ENCODE measurements at places on chromosomes 1 and 21.

GRCh38 chr1:215923129-215923824 lies 356.2 kb downstream of the KCTD3 start:
- DNase-seq: no peak

GRCh38 chr1:200048244-200048643 lies 20.7 kb downstream of the NR5A2 start:
- no peak for DNase-seq

- no peak for DNase-seq
These were observed 2.7 kb upstream of the FMO1 start for GRCh38 chr1:171245458-171246064.

GRCh38 chr1:91830242-91831131 lies 55.5 kb downstream of the TGFBR3 start:
- no peak for DNase-seq

GRCh38 chr1:109770331-109771095 lies 6.8 kb upstream of the EPS8L3 start:
- DNase-seq: no peak

- DNase-seq: no peak
These were observed 9.2 kb upstream of the NGF start for GRCh38 chr1:115347282-115347681.

GRCh38 chr1:36773827-36774541 lies 260.3 kb downstream of the GRIK3 start:
- DNase-seq: no peak

GRCh38 chr1:234072793-234073192 lies 168.3 kb downstream of the SLC35F3 start:
- no peak for DNase-seq

DNA sequence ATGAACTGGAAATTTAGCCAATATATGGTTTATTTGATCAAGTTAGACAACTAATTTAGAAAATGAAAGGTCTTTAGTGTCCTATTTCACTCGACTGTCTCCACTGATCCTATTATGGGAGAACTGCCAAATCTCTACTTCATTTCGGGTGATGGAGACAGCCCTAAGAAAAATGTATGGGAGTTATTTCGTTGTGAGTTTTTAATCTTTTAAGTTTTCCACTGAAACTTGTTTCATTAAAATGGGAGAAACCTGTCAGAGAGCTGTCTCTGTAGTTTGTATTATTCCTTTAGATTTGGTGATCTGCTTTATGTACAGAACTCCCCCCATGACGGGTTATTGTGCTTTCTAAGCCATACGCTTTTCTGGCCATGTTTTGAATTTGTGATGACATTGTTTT lies 899.7 kb downstream of the ADGRL2 start:
- DNase-seq: no peak

DNA sequence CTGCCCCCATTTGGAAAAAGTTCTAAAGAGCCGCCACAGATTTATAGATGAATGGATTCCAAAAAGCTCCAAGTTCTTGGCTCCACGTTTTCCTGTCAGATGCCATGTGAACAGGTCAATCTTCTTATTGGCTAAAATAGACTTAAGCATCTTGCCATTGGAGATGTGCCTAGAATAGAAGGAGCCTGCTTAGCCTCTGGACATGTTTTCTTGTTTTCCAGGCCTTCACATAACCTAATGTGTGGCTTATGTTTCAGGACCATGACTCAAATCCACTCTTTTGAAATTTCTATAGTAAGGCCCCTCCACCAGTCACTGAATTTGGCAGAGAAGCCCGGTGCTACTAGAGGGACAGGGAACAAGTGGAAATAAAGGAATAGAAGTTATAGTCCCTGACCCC lies 31.5 kb downstream of the PHC2 start:
- no peak for DNase-seq

GRCh38 chr21:42925114-42925926 lies at the start of gene ERVH48-1:
Gene ERVH48-1, minus strand, starts transcription at chr21:42925630. Its CDS starts 6,624 bp downstream, at chr21:42919006.
- DNase-seq: no peak

- DNase-seq: no peak
These were observed 131.3 kb downstream of the RGS7 start for GRCh38 chr1:241225741-241226140.

DNA sequence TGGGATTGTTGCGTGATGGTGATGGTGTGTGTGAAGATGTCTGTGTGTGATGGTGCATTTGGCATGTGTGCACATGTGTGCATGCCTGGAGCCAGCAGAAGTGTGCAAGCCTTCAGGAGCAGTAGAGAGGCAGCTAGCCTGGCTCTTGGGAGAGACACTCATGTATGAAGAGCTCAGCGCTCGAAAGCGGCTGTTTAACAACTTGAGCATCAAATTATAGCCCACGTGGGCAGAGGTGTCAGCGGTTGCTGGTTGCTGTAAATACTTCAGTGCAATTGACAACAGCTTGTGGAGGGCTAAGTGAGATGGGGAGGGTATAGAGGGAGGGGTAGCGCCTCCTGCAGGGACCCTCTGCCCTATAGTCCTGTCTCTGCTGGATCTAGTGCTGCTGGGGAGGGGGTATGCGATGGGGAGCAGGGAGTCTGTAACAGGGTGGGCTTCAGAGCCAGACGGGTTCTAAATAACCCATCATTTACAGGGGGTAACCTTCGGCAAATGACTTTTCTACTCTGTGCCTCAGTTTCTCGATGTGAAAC lies 21.5 kb downstream of the FOXD2 start:
- DNase-seq: no peak

DNA sequence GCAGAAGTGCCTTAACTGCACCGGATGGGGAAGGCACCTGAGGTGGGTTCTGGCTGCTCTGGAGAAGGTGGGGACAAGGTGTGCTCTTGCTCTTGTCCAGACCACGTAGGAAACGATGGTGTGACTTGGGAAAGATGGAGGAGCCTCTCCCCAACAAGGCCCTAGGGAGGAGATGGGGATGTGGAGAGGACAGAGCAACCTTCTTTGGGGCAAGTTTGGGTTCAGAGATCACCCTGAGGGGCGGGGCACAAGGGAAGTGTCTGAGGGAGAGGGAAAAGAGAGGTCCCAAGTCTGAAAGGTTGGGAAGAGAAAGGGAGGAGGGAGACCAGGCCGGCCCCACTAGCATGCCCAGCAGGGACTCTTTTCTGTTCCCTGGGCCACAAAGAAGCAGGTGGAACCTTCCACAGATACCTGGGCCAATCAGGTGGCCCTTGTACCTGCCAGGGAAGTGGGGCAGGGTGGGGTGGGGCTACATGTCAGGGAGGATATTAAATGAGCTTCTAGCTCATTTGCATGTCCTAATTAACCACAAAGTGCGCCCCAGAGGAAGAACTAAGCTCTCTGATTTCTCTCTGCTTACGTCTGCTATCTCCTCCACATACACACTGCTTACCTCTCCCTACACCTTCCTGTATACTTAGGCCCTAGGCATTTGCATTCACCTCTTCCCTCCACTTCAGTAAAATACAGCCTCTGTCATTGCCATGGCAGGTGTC lies 15.9 kb downstream of the INKA2 start:
- DNase-seq: no peak

GRCh38 chr1:75786901-75787493 lies 941 bp downstream of the RABGGTB start:
- no peak for DNase-seq

DNA sequence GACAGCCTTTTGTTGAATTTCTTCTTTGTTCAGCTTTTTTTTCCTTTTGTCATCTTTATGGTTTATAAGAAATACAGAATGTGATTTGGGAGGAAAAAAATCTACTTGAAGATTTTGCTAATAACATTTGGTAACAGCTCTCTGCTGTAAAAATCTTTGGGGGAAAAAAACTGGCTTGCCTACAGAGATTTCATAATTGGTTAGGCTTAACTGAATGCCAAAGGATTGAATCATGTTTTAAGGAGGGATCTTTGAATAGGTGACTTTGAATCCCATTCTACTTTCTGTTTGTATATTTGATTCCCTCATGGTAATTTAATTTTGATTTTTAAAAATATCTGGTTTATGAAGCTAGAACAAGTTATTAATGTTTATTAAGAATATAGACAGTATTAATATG lies 3.2 kb downstream of the BTF3L4 start:
- DNase-seq: no peak

- no peak for DNase-seq
These were observed 132.9 kb downstream of the PTPRU start for GRCh38 chr1:29368936-29369932.

- DNase-seq: no peak
These were observed 65.8 kb downstream of the LYPLAL1 start for GRCh38 chr1:219239518-219239917.

GRCh38 chr1:20370698-20371097 lies 80.0 kb downstream of the VWA5B1 start:
- DNase-seq: no peak

DNA sequence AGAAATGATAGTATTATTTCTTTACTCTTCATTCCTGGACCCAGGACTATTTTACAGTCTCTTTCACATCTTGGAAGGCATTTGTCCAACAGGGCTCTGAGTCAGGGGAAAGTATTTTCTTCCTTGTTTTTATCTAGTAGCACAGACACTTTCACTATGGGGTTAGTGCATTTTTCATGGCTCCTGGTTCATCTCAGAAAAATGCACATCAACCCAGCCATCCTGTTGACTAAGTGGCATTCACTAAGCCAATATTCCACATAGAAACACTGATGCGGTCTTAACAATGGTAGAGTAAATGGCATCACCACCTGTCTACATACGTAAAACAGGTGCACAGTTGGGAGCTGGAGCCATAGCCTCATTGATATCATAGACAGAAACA lies 87.4 kb upstream of the C1orf21 start:
- no peak for DNase-seq

- no peak for DNase-seq
These were observed at the start of gene DNAH14 for GRCh38 chr1:224929335-224930237. Gene DNAH14, plus strand, starts transcription at chr1:224929675. Its CDS starts 23,028 bp downstream, at chr1:224952703.

DNA sequence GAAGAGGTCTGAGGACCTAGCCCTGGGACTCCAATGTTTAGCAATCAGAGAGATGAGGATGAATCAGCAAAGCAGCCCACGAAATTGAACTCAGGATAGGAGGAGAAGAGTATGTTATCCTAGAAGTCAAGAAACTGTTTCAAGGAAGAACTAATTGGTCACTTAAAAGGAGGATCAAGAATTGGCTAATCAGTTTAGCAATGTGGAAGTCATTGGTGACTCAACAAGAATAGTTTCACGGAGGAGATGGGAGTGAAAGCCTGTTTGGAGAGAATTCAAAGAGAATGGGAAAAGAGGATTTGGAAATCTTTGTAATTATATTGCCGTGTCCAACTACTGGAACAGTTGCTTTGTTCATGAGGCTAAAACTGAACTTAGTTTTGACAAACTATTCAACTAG lies 7.4 kb downstream of the HMCN1 start:
- DNase-seq: no peak

DNA sequence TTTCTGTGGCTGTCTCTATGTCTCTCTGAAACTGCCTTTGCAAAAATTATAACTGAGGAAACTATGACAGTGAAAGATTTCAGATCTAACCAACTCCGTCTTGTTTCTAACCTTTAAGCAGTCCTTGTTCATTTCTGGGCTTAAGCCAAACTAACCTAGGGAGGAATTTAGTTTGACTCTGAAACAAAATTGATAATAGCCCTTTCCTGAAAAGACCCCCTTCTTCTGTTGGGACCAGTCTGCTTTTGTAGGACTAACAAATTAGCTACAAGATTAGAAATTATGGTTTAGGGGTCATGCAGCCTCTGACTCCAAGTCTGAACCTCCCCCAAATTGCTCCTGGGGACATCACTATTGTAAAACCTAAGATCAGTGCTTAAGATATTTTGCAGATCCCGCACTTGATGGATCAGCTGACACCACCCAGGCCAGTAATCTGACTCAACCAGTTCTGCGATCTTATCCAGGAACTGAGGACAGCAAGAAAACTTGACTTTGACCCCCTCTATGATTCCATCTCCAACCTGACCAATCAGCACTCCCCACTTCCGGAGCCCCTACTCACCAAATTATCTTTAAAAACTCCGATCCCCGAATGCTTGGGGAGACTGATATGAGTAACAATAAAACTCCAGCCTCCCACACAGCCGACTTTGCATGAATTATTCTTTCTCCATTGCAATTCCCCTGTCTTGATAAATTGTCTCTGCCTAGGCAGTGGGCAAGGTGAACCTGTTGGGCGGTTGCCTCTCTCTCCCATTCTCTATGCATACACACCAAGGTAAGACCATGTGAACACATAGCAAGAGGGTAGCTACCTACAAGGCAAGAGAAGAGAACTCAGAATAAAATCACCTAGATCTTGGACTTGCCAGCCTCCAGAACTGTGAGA lies 11.1 kb upstream of the TRIM63 start:
- DNase-seq: no peak

DNA sequence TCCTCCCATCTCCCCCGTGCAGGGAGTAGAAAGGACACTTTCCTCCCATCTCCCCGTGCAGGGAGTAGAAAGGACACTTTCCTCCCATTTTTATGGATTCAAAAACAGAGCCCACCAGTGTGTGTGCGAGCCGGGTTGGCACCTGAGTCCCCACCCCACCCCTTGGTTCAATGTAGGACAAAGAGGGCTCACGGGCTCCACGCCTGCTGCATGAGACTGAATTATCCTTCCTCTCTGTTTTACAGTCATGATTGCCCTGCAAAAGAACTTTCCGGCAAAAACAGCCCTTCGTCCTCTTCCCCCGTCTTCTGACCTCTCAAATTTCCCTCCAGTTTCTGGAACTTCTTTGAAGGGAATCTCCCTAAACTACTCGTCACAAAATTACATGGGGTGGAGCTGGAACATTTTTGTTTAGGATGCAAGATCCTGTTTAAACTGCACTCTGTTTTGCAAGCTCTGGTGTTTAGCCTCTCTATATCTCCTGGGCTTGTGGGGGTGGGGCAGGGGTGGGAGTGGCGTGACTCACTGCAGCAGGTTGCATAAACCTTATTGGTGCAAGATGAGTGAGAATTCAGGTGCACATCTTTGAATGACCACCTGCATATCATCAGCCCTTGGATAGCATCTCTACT lies 99.8 kb downstream of the PSMG1 start:
- no peak for DNase-seq

DNA sequence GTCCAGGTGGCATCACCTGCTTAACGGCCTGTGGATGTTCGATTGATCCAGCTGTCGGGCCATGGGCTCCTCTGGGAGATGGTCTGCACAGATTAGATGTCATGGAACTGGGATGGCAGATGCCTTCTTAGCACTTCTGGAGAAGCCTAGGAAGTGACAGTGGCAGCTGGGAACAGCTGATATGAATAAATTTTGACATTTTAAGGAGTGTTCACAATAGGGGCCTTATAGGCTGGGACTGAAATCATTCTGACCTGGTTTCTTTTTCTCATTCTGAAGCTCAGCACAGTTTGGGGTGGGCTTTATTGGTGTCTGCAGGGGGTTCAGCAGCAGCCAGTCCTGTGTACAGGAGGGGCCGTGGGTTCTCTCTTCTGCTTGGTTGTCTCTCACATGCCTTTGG lies 175.3 kb downstream of the CACNA1E start:
- no peak for DNase-seq

GRCh38 chr1:110292031-110292741 lies 47.0 kb upstream of the RBM15 start:
- no peak for DNase-seq
